ENCODE measurements at places on chromosomes 1 and 21.
A peak's percentile ranks its signal among the peaks of the same experiment; 100 is the strongest.

GRCh38 chr1:225817611-225818061 is 7.7 kb downstream of the EPHX1 start:
- DNase-seq, result peak; percentile 67

- DNase-seq, result no peak
Observed at GRCh38 chr1:153025797-153026196, 5.2 kb upstream of the SPRR1B start.

DNA sequence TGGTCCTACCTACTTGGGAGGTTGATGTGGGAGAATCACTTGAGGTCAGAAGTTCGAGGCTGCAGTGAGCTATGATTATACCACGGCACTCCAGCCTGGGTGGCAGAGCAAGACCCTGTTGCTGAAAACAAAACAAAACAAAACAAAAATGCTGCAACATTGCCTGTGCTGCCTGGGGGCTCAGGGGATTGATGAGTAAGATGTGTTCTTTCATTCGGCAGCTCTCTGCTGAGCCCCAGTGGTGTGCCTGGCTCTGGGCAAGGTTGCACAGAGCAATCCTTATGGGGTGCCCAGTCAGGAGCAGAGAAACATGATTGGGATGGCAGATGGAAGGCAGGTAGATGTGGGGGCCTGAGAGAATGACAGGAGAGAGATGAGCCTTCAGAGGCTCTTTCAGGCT is 28.6 kb upstream of the KDM4A start:
- DNase-seq, result no peak

GRCh38 chr1:28591708-28592320 is at the start of gene RAB42:
Gene RAB42 (plus strand): TSS chr1:28592265. CDS start chr1:28592512, 247 bp downstream.
- DNase-seq, result no peak

DNA sequence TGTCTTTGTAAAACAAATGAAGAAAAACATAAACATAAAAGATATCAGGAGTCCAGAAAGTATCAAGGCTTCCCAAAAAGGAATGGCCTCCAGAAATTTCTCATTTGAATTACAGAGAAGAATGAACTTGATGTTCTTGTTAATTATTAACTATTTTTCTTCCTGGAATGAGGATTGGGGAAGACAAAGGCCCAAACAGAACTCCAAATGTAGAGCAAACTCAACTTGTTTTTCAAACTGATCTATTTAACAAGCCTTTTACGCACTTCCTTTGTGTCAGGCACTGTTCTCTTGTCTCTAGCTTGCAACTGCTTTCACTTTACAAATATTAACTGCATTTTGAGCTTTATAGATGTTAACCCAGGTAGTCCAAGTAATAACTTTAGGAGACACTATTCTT is 45.5 kb downstream of the LAMC2 start:
- no peak for DNase-seq

DNA sequence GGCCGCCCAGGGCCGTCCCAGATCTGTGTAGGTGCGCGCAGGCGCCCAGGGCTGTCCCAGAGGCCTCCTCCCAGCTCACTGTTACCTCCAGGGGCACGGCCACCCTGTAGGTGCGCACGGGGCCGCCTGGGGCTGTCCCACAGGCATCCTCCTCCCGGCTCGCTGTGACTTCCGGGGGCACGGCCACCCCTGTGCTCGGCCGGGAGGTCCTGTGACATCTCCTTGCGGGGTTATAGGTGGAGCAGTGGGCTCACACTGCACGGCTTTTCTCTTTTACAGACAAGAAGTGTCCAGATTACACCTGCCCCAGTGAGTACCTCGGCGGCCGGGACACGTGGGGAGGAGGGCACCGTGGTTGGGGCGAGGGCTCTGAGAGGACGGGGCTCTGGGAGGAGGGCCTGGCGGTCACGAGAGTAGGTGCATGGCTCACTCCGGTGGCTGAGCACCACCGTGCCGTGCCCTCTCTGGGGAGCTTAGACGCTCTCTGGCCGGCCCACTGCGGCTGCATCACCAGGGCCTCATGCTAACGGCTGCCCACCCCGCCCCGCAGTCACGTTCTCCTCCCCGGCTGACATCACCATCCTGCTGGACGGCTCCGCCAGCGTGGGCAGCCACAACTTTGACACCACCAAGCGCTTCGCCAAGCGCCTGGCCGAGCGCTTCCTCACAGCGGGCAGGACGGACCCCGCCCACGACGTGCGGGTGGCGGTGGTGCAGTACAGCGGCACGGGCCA is 21.4 kb downstream of the COL6A1 start:
- no peak for DNase-seq

DNA sequence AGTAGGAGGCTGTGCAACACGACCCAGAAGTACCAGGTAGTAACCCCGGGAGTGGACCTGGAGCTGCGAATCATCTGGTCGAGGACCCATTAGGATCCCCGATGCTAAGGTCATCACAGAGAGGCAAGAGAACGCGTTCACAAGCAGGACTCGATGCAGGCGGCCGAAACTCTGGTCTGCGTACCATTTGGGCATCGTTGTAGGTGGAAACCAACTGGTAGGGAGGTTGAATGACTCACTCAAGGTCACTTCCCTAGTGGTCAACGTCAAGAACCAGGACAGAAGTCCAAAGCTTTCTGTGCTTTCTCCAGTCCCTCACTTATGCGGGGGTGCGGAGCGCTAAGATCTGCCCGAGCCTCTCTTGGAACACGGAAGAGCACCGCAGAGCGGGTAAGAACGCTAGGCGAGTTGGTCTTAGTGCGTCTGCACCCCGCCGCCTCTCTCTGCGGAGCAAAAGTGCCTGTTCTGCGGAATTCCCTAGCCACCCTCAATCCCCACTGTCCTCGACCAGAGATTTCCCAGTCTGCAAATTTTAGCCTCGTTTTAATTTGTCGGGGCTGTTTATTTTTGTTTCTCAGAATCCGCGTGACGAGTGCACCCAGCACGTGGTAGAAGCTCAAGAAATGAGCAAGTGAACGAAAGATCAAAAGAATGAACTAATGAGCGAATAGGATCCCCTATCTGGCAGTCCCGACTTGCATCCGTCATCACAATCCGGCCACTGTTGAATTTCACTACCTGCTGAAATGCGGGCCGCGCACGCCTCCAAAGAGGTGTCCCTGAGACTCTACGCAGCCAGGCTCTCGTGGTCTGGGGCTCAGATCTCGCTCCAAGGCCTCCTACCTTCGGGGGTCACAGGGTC is 12.2 kb downstream of the HLX start:
- no peak for DNase-seq

GRCh38 chr1:195327361-195327760 is 1280.9 kb downstream of the KCNT2 start:
- DNase-seq, result no peak

DNA sequence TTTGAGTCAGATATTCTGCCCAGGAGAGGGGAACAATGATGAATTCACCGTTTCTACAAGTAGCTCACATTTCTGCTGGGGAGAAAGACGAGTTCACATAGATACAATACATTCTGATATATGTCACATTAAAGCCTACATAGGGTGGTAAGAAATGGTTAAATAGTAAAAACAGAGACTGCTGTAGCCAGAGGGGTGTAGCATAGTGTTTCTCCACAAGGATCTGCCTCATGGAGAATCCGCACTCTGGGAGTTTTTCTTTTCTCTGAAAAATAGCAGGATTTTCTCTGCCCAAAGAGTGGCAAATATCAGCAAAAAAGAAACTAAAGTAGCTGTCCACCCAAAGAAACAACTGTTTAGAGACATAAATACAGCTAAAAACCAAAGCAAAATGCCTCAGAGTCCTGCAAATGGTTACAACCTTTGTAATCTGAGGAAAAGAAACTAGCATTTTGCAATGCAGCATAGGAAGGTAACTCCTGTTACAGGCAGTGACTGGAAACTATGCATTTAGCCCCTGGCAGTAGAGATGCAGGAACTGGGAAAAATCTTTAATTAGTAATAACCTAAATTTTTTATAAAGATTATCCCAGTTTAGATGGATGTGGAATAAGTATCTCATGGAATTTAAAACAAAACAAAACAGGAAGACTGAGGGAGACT is 1126.7 kb upstream of the ADGRL2 start:
- DNase-seq, result no peak

GRCh38 chr1:182339684-182340083 is 51.9 kb downstream of the GLUL start:
- DNase-seq, result no peak

DNA sequence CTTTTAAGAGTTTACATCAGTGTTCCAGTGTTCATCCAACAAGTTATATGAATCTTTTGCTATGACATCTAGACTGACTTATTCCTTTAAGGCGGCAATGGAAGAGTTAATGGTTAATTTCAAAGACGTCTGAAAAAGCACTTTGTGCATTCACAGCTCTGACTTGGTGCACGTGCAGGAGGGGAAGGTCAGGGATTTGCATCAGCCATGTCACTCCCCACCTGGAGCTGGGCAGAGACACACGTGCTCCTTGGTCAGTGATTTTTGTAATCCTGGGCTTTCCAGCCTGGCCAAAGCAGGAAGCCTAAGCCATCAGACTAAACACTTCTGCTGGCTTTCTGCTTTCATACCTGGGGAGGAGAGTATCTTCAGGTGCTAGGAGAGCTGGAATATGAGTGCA is 96.3 kb downstream of the ST3GAL3 start:
- no peak for DNase-seq

DNA sequence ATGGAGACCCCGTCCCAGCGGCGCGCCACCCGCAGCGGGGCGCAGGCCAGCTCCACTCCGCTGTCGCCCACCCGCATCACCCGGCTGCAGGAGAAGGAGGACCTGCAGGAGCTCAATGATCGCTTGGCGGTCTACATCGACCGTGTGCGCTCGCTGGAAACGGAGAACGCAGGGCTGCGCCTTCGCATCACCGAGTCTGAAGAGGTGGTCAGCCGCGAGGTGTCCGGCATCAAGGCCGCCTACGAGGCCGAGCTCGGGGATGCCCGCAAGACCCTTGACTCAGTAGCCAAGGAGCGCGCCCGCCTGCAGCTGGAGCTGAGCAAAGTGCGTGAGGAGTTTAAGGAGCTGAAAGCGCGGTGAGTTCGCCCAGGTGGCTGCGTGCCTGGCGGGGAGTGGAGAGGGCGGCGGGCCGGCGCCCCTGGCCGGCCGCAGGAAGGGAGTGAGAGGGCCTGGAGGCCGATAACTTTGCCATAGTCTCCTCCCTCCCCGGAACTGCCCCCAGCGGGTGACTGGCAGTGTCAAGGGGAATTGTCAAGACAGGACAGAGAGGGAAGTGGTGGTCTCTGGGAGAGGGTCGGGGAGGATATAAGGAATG is 505 bp downstream of the LMNA start:
- no peak for DNase-seq

- no peak for DNase-seq
Observed at GRCh38 chr1:209620487-209620884, 31.7 kb downstream of the LAMB3 start.

GRCh38 chr1:151992303-151993083 is 1.2 kb downstream of the S100A10 start:
- DNase-seq, result no peak

DNA sequence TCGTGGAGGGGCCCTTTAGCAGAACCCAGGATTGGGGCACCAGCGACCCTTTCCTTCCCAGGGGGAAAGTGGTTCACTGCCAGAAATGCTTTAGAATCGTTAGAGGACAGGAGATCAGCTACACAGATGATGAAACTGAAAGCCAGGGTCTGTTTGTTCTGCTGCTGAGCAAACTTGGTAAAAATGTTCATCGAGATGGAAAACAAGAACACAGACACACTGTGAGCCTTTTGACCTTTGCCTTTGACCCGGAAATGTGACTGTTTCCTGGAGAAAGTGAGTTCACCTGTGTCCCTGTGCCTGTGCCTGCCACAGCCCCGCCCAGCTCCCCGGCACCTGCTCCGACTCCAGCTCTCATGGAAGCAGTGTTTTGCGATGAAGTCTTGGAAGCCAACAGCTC is 234.3 kb downstream of the CAMTA1 start:
- DNase-seq, result no peak

- no peak for DNase-seq
Observed at GRCh38 chr1:30159015-30159414, 564.4 kb downstream of the MATN1 start.

DNA sequence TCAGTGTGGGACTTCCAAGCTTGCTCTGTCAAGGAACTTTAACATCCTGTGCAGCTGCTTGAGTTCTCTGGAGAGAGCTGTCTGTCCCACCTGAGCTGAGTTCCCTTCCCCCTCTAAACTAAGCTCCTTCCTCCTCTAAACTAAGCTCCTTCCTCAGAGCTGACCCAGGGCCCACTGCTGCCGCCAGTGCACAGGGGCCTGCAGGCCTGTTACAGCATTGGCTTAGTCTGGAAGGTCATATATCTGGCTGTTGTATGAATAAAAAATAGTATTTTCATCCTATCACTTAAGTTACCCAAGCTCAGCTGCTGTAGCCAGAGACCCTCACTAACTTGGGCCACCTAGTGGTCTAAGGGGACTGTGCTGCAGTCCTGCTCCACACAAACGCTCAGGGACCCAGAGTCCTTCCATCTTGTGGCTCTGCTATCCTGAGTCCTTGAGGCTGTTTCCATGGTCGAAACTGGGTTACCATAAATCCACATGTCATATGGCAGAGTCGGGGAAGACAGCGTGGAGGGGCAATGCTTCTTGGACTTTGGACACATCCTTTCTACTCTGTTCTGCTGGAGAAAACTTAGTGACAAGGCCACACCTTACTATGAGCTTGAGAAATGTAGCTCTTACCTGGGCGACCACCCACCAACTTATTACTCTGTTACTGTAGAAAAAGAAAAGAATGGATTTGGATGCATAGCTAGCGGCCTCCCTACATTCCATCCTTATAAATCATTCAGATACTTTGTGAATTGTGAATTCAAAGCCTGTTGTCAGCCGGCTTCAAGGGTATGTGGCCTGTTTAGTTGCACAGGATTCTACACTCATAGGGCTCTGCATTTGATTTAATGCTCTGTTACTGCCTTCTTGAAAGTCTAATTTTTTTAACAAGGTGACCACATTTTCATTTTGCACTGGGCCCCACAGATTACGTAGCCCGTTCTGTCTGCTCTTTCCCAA is 71.4 kb upstream of the GCLM start:
- no peak for DNase-seq

- no peak for DNase-seq
Observed at GRCh38 chr21:36730291-36731281, 31.7 kb downstream of the SIM2 start.

- DNase-seq, result no peak
Observed at GRCh38 chr1:53439337-53440207, 19.6 kb upstream of the DMRTB1 start.

- no peak for DNase-seq
Observed at GRCh38 chr21:17583898-17584297, 28.8 kb downstream of the BTG3 start.

GRCh38 chr1:37410815-37411214 is 63.6 kb upstream of the ZC3H12A start:
- DNase-seq, result peak; percentile 13
